ENCODE measurements at places on chromosomes 13 and 19.
A peak's percentile ranks its signal among the peaks of the same experiment; 100 is the strongest.

DNA sequence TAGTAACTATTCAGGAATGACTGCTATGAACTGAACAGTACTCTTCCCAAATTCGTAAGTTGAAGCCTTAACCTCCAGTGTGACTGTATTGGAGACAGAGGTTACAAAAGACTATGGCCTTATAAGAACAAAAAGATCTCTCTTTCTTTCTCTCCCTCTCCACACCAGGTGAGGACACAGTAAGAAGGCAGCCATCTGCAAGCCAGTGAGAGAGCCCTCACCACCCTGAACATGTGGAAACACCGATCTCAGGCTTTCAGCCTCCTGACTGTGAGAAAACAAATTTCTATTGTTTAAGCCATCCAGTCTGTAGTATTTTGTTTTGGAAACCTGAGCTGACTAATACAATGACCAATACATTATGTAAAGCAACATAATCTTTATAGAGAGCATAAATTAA is 888.9 kb downstream of the SLITRK1 start:
- H3K27ac ChIP-seq = no peak overlapping the region
- no peaks in the 10 kb centered on the region for H3K27me3 ChIP-seq
- no peak overlapping the region for H3K4me3 ChIP-seq
- H3K4me1 ChIP-seq = no peaks in the 10 kb centered on the region
- DNase-seq = no peak

DNA sequence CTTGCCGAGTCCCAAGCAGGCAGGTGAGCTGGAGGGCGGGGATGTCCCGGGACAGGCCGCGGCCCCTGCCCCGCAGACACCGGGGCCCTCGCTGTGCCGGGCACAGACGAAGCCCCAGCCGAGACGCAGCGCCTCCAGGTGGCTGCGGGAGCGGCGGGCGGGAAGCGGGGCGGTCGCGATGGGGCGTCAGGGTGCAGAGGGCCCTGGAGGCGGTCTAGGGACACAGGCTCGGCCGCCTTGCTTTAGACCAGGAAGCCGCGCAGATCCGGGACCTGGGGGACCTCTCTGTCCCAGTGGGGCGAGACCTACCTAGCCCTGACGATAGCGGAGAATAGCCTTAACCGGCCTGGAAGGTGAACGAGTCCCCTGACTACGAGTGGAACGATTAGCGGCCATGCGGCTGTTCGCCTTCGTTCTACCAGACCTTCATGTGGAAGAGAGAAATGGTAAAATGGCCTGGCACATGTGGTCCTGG is 4.2 kb upstream of the ZNF564 start:
- no peak overlapping the region for H3K4me3 ChIP-seq
- H3K27me3 ChIP-seq = no peaks in the 10 kb centered on the region
- peaks cover 18% of the 10 kb centered on the region for H3K4me1 ChIP-seq
- H3K36me3 ChIP-seq = peaks cover 2% of the 10 kb centered on the region
- no peak overlapping the region for H3K27ac ChIP-seq

DNA sequence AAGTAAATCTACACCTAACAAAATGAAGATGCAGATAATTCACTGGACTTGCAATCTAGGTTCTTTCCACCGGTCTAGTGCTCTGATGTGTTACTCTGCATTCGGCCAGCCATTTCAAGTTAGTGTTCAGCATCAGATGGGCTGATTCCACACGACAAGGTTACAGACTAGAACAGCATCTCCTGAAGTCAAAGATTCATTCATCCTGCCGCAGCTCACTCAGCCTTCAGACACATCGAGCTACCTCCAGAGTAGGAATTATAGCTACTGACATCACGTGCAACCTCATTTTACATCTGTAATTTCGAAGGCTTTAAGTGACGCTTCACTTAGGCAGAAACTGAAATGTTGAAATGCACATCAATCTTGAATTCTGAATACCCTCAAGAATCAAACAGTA is 76.5 kb downstream of the LHFPL6 start:
- H3K27ac ChIP-seq = no peak overlapping the region
- H3K36me3 ChIP-seq = no peaks in the 10 kb centered on the region
- no peak overlapping the region for H3K4me3 ChIP-seq
- H3K27me3 ChIP-seq = peaks cover 6% of the 10 kb centered on the region
- no peak for DNase-seq

DNA sequence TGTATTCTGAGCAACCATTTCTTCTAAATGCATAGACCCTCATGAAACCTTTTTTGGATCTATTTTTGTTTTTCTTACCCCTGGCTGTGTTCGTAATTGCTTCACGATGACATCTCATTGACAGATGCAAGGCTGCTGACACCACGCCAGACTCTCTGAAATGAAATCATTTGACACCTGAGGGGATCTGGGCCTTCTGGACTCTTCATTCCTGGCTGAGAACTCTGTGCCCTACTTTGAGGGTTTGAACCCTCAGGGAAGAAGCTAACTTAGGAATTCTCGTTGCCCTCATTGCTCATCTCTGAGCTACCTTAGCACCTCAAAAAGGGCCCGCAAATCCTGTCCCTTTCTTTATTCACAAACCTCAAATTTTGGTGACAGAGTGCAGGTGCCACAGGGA is 40.5 kb upstream of the NBEA start:
- no peaks in the 10 kb centered on the region for H3K27me3 ChIP-seq
- no peak overlapping the region for H3K4me3 ChIP-seq
- H3K36me3 ChIP-seq = no peaks in the 10 kb centered on the region
- H3K27ac ChIP-seq = no peak overlapping the region
- no peak for DNase-seq

- no peak overlapping the region for H3K27ac ChIP-seq
- DNase-seq = no peak
- no peak overlapping the region for H3K4me3 ChIP-seq
- H3K27me3 ChIP-seq = peaks cover 8% of the 10 kb centered on the region
- no peaks in the 10 kb centered on the region for H3K36me3 ChIP-seq
Observed at GRCh38 chr13:79258489-79258888, 147.6 kb downstream of the RBM26 start.

GRCh38 chr13:40814803-40815202 is 25.4 kb downstream of the SLC25A15 start:
- peaks cover 3% of the 10 kb centered on the region for H3K4me1 ChIP-seq
- no peak for DNase-seq
- no peak overlapping the region for H3K27ac ChIP-seq
- H3K27me3 ChIP-seq = no peaks in the 10 kb centered on the region
- H3K36me3 ChIP-seq = peaks cover 12% of the 10 kb centered on the region
- no peak overlapping the region for H3K4me3 ChIP-seq

DNA sequence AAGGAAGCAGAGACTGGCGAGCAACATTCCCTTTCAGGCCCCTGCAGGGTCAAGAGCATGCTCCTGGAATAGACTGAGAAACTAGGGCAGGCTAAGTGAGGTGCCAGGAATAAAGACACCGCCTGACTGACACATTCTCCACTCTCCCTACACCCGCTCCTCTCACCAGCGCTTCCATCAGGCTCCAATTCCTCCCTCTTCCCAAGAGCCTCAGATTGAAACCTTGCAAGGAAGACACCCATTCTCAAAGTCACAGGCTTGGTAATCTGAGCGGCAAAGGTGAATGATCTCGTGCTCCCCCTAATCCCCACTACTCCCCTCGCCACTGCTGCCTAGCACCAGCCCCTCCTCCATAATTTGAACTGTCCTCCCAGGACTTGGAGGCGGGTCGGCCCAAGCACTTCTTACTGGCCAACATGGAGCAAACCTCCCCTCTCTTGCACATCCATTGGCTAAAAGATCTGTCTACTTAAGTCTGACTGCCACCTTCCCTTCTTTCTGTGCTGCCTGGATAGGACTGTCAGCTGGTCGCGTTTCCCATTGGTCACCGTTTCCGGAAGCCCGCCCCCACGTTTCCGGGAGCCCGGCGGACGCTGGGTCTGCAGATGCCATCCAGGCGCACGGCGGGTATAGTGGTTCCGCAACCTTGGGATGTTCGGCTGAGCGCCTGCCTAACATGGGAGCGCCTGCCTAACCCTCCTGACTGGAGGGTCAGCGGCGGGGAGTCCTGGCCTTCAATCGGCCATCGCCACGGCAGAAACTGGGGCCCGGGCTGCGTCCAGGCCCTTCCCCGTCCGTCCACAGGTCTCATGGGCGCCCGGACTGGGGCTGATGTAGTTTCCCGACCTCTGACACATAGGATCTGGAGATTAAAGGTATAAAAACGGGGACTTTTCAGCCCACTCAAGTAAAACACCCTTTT is 33.6 kb downstream of the ZNF383 start:
- no peak overlapping the region for H3K27ac ChIP-seq
- H3K36me3 ChIP-seq = peaks cover 11% of the 10 kb centered on the region
- peaks cover 3% of the 10 kb centered on the region for H3K4me1 ChIP-seq
- peak overlapping the region; percentile 69 for H3K4me3 ChIP-seq

DNA sequence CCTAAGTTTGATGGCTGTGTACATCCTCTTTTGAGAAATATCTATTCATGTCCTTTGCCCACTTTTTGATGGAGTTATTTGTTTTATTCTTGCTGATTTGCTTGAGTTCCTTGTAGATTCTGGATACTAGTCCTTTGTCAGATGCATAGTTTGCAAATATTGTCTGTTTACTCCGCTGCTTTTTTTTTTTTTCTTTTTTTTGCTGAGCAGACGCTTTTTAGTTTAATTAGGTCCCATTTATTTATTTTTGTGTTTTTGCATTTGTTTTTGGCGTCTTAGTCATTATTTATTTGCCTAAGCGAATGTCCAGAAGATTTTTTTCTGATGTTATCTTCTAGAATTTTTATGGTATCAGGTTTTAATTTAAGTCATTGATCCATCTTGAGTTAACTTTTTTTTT is 114.9 kb downstream of the GPC6 start:
- no peaks in the 10 kb centered on the region for H3K36me3 ChIP-seq
- no peak for DNase-seq
- no peaks in the 10 kb centered on the region for H3K27me3 ChIP-seq
- no peak overlapping the region for H3K27ac ChIP-seq
